Non-pigmented ciliary epithelial cell (primary cell): ENCODE measurements at places on chromosomes 11 and 22.

DNA sequence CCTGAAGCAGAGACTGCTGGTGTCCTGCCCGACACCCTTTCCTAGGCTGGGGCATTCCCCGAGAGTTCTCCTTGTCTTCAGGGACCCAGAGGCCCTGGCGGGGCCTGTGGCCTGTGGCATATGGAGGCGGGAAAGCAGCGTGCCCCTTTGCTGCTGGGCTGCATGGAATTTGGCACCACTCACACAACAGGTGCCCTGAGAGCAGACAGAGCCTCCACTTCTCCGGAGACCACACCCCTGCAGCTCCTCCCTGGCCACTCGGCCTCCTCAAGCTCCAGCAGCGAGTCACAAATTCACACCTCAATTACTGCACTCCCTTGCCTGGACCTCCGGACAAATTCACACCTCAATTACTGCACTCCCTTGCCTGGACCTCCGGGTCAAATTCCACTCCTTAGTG, 1375.2 kb downstream of the TBC1D22A start:
- DNase-seq = no peak

DNA sequence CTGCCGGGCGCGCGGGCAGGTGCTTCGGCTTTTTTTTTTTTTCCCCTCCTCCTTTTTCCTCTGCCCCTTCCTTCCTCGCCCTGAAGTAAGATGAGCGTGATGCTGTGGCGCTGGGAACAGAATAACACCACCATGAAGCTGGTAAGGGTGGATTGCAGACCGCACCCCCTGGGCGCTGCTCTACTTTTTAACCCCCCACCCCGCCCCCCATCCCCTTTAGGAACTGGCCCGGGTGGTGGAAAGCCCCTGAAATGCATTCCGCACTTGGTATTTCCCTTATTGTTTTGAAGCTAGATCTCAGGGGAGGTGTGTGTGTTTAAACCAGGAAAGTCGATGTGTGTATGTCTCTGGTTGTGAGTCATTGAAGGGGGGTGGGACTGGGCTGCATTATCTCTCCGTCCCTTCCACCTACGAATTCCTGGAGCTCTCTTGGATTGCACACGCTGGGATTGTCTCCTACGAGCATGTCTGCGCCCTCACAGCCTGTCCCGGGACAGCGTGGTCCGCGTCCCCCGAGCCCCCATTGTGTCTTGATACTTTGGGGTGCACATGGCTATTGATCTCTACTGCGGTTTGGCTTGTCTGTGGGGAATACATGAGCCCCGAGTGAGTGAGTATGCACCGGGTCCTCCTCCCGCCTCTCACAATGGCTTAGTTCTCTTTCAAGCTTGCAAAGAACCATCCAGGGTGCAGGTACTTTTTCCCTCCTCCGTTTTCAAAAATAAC, 64.9 kb downstream of the NAV2 start:
- peak; percentile 23 for DNase-seq

GRCh38 chr11:8937159-8937558, 4.4 kb upstream of the C11orf16 start:
- no peak for DNase-seq

- no peak for DNase-seq
These were observed 111.0 kb downstream of the CHST1 start for GRCh38 chr11:45554230-45554967.

GRCh38 chr11:5136261-5136660, 1.9 kb downstream of the OR52A5 start:
- DNase-seq = no peak

- DNase-seq = no peak
These were observed 85.3 kb downstream of the CACNA1I start for GRCh38 chr22:39655831-39656230.

GRCh38 chr11:122754553-122755322, 83.6 kb upstream of the CRTAM start:
- no peak for DNase-seq

- DNase-seq = no peak
These were observed 35.7 kb downstream of the TBCEL start for GRCh38 chr11:121059605-121060004.

DNA sequence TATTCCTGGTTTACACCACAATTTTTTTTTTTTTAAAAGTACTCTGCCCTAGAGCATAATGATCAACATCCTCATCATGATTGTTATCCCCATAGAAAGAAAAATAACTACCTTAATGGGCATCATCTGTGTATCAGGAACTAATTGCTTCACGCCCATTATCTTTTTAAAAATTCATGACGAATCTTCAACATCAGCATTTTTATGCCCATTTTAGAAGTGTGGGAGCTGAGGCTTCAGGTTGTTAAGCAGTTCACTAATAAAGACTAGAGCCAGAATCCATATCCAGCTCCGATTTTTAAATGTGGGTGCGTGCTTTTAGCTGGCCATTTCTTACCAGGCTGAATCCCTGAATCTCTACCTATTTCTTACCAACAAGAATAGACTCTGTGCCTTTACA, 92.9 kb upstream of the KCNA4 start:
- no peak for DNase-seq

DNA sequence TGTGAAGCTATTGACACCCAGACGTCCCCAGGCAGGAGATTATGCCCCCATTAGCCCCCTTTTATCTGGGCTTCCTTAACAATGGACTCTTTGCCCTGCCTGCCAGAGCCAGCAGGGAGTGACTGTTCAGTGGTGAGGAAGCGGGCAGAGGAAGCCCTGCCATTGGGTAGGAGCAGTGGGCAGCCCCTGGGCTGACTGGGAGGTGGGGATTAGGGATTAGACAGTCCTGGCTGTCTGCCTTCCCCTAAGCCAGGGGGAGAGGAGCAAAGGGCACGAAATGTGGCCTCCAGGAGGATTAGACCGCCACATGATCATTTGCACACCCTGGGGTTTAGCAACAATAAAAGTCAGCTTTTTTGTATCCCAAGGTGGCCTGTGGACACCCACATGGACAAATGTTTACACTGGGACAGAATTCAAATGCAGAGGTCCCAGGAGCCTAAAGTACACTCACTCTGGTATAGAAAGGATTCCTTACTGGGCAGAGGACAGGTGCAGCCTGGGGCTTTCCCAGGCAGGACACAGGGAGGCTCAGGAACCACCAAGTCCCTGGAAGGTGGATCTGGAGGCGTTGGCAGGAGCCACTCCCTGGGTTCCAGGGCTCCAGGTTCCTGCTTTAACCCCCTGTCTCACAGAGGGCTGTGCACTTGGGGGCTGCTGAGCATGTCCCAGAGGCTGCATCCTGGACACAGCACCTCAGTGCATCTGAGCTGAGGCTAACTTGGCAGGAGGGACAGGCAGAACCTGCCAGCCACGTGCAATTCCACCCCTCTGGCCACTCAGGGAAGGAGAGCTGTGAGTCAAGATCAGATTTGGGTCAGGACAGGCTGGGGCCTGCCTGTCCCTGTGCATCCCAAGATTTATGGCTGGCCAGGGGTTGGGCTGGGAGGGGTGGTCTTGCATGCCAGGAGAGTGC, 2.1 kb downstream of the PNPLA3 start:
- no peak for DNase-seq

DNA sequence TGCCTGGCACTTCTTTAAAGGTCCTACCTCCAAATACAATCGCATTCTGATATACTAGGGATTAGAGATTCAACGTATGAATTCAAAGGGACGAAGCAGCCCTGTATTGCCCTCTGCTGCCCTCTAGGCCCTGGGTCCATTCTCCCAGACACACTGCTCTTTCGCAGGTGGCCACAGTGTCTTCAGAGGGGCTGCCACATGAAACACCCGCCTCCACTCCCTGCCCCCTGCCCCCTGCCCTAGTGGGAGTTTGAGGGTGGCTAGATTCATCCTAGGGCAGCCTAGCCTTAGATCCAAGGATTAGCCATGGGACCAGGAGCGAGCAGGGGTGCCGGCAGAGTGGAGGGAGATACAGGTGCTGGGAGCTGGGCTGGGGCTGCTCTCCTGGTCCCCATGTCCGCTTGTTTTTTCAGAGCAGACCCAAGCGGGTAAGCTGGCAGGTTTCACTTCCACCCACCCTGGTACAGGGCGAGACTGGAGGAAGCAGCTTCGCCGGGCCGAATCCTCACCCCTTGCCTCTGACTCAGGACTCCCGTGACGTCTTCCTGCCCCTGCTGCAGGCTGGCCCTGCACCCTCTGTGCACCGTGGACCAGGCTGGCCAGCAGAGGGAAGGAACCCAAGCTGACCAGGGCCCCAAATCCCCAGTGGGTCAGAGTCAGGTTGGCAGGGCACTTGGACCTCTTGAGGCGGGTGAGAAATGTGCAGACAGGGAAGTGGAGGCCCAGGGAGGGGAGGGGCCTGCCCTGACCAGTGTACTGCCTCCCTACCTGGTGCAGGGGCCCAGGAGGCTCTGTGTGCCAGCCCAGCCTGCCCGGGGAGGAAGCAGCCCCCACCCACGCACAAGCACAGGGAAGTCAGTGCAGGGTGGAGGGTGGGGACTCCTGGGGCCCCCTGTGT, 28.4 kb upstream of the HMOX1 start:
- no peak for DNase-seq

- DNase-seq = no peak
These were observed 2.4 kb upstream of the E2F8 start for GRCh38 chr11:19243143-19243542.

DNA sequence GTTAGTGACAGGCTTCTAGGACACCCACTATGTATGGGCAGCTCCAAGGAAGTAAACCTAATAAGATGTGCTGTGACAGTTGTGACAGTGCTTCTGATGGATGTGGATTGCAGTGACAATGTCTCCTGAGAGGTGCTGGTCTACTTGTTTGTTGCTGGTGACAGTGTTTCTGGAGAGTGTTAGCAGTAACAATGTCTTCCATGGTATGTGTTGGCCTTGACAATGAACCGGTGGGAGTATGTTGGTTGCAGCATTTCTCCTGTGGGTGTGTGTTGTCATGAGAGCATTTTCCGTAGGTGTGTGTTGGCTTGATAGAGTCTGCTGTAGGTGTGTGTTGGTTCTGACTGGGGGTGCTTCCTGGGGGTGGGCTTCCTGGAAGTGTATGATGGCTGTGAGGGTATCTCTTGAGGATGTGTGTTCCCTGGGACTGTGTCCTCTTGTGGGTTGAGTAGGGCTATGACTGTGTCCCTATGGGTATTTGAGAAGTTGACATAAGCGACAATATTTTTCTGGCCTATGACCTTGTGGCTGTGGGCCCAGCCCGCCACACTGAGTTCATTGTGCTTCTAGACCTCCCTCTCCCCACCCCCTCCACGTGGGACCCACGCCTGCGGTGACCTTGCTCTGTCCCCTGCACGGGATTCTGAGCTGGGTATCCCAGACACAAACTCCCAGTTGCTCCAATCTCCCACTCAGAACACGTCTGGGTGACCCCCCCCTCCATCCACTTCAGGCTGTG, 1.2 kb downstream of the DCHS1 start:
- DNase-seq = no peak

GRCh38 chr22:35444685-35445399, 44.9 kb downstream of the MCM5 start:
- no peak for DNase-seq

- peak; percentile 63 for DNase-seq
These were observed 36.0 kb downstream of the IRAG1 start for GRCh38 chr11:10657308-10658271.

GRCh38 chr22:24076091-24076867, 65.2 kb downstream of the CABIN1 start:
- no peak for DNase-seq

GRCh38 chr22:21683401-21683811, 17.6 kb downstream of the PPIL2 start:
- DNase-seq = no peak

DNA sequence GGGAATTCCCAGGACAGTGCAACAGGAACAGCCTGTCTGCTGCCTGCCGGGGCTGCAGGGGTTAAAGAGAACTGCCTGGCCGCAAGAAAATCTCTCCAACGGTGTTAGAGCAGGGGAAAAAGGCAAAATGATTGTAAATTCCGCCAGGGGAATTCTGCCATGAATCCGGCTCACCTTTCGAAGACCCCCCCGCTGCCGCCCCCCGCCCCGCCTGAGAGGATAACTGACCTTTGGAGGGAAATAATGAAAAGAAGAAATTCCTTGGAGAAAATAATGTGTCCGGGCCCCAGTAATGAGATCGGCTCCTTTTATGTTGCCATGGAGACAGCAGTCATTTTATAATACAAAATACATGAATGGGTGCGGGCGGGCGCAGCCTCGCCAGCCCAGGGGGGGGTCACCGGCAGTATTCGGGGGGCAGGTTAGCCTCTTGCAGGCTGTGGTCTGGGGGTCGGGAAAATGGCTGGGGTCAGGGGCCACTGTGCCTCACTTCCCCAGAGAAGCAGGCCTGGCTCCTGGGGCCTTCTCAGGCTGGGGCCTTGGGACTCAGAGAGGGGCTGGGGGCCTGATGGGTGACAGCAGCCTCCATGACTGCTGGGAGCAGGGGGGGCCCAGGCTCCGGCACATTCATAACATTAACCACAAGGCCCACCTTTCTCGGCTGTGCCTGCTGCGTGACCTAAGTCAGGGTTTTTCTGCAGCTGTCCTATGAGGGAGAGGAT, 228.1 kb downstream of the MN1 start:
- DNase-seq = no peak

GRCh38 chr22:32699001-32699582, 102.4 kb upstream of the TIMP3 start:
- DNase-seq = no peak

- peak; percentile 83 for DNase-seq
These were observed 230.4 kb downstream of the ST3GAL4 start for GRCh38 chr11:126585774-126586491.

DNA sequence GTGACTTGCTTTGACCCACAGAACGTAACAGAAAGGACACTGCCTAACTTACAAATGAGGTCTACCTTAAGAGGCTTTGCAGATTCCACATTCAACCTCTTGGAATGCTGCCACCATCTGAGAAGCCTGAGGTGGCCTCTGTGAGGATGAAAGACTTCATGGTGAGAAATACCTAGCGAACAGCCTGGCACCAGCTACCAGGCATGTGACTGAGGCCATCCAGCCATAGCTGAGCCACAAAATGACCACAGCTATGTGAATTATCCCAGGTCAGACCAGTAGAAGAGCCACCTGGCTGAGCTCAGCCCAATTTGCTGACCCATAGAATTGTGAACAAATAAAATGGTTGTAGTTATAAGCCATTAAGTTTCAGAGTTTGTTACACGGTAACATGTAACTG, 37.5 kb downstream of the PPARA start:
- no peak for DNase-seq

GRCh38 chr22:45290410-45290936, 5.7 kb downstream of the UPK3A start:
- no peak for DNase-seq

- DNase-seq = no peak
These were observed 8.6 kb upstream of the CD82 start for GRCh38 chr11:44556735-44557409.

- no peak for DNase-seq
These were observed 29.5 kb upstream of the ANO5 start for GRCh38 chr11:22163394-22163797.

- DNase-seq = no peak
These were observed 133.8 kb downstream of the JRKL start for GRCh38 chr11:96523656-96524055.

GRCh38 chr11:3000032-3000961, 8.2 kb upstream of the NAP1L4 start:
- no peak for DNase-seq
